ENCODE measurements at places on chromosomes 4 and X. TPM values are rescaled to one million over a fixed set of nuclear protein-coding genes. Genes with fewer than 3 reads are reported as not detected.

DNA sequence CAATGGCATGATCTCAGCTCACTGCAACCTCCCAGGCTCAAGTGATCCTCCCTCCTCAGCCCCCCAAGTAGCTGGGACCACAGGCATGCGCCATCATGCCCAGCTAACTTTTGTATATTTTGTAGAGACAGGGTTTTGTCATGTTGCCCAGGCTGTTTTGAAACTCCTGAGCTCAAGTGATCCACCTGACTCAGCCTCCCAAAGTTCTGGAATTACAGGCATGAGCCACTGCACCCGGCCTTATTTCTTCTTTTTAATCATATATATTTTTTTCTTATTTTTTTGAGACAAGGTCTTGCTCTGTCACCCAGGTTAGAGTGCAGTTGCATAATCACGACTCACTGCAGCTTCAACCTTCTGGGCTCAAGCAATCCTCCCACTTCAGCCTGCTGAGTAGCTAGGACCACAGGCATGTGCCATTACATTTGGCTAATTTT lies 184.0 kb downstream of the TSPAN5 start:
- no peak overlapping the region for H3K27ac ChIP-seq
- DNase-seq = no peak
- H3K4me1 ChIP-seq = no peaks in the 10 kb centered on the region

DNA sequence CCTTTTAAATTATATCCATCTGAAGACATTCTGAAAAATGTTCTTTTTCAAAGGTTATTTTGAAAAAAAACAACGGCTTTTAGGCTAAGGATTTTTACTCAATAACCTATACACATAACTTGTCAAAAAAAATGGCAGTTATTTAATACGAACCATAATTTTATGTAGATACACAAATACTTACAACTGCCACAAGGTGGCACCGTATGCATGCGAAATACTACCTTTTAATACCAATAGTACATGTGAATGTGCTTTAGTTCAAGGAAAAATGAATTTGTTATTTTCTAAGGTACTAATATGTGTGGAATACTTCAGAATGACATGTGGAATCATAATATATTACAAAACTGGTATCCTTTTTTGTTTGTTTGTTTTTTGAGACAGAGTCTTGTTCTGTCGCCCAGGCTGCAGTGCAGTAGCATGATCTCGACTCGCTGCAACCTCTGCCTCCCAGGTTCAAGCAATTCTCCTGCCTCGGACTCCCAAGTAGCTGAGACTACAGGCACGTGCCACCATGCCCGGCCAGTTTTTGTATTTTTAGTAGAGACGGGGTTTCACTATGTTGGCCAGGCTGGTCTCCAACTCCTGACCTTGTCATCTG lies 4.6 kb upstream of the MAD2L1 start:
- peaks cover 8% of the 10 kb centered on the region for H3K4me1 ChIP-seq
- peak; percentile 93 for DNase-seq
- no peaks in the 10 kb centered on the region for H3K27me3 ChIP-seq
- H3K4me3 ChIP-seq = no peak overlapping the region
- no peak overlapping the region for H3K27ac ChIP-seq

Gene TLR6
- total RNA-seq = 5.7 TPM

DNA sequence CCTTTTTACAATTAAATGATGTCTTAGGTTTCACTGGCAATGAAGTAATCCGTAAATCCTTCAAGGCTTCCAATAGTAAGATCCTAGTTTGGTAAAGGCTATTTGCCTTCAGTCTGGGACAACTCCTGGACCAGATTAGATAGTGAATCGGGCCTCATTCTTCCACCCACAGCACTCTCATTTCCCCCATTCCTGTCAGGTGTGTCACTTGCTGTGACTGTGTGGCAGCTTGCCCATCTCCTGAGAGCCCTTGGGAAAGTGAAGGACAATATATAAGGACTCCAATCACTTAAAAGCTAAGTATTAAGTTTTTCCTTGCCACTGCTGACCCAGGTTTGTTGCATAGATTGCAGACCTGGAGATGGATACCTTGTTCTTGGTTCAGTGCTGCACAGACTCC lies 3.3 kb upstream of the GASK1B start:
- no peaks in the 10 kb centered on the region for H3K36me3 ChIP-seq
- H3K27ac ChIP-seq = peak overlapping the region; percentile 60
- DNase-seq = peak; percentile 33
- H3K4me3 ChIP-seq = no peak overlapping the region
- H3K4me1 ChIP-seq = peaks cover 18% of the 10 kb centered on the region

DNA sequence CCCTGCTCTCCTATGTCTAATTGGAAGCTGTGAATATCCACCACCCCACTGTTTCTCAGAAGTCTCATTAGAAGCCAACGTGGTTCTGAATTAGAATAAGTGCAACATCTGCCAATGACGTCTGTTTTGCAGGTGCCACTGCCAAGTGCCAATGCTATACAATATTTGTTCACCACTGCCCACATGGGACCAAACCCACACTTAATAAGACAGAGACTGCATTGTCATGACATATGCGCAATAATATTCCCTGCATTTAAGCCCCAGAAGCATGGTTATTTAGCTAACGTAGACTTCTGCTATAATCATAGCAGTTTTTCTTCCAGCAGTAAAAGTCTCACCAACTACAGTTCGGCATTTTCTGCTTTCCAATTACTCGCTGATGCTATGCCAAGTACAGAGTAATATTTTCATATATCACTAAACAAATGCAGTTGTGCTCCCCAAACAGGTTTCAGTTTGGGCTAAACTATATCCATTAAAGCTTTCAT lies 262.5 kb upstream of the PCDH18 start:
- no peaks in the 10 kb centered on the region for H3K27me3 ChIP-seq
- no peak overlapping the region for H3K27ac ChIP-seq
- no peak overlapping the region for H3K4me3 ChIP-seq
- H3K36me3 ChIP-seq = no peaks in the 10 kb centered on the region

Gene LNX1
- 4.0 TPM for total RNA-seq

All from lung (tissue), 17 donors.